ENCODE measurements at places on chromosomes 7 and 10. TPM values are rescaled to one million over a fixed set of nuclear protein-coding genes. Genes with fewer than 3 reads are reported as not detected.

PRF1 gene
- 3.2 TPM for total RNA-seq

GRCh38 chr7:5012985-5013384 is 32.7 kb upstream of the RBAK start:
- no peaks in the 10 kb centered on the region for H3K27me3 ChIP-seq
- H3K27ac ChIP-seq, result no peak overlapping the region
- peaks cover 3% of the 10 kb centered on the region for H3K36me3 ChIP-seq
- no peak overlapping the region for H3K4me3 ChIP-seq
- no peak for DNase-seq
- no peaks in the 10 kb centered on the region for H3K4me1 ChIP-seq

DNA sequence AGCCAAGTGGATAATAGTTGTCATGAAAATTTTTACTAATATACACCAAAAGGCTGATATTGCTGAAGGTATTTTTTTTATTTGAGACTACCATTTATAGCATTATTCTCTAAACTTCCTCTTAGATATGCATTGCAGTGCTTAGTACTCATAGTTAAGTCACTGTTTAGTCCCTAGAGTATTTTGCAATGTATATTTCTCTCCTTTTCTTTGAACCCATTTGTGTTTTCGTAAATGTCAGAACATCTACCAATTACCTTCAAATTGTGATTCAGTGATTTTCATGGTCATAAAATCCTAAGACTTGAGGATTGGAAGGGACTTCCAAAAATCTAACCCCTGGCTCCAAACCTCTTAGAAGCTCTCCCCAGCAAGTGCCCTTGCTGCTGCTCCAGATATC is 21.5 kb upstream of the CYP26C1 start:
- no peaks in the 10 kb centered on the region for H3K27me3 ChIP-seq
- no peaks in the 10 kb centered on the region for H3K36me3 ChIP-seq
- H3K4me1 ChIP-seq, result peaks cover 2% of the 10 kb centered on the region
- no peak for DNase-seq

TCAF2 gene
- 6.3 TPM for total RNA-seq

DNA sequence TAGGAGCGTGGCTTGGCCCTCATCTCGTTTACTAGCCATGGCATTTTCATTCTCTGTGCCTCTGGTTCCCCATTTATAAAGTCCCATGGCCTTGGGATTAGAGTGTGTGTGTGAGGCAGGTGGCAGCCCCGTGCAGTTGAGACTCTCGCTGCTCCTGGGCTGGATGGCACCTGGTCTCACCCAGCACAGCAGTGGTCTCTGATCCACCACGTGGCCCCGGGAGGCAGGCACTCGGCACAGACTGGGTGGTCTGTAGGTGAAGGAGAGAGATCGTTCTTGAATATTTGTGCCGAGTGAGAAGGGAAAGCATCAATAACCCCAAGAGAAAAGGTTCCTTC is 50.4 kb downstream of the CALML3 start:
- no peak overlapping the region for H3K27ac ChIP-seq
- H3K27me3 ChIP-seq, result no peaks in the 10 kb centered on the region
- no peaks in the 10 kb centered on the region for H3K4me1 ChIP-seq

DNA sequence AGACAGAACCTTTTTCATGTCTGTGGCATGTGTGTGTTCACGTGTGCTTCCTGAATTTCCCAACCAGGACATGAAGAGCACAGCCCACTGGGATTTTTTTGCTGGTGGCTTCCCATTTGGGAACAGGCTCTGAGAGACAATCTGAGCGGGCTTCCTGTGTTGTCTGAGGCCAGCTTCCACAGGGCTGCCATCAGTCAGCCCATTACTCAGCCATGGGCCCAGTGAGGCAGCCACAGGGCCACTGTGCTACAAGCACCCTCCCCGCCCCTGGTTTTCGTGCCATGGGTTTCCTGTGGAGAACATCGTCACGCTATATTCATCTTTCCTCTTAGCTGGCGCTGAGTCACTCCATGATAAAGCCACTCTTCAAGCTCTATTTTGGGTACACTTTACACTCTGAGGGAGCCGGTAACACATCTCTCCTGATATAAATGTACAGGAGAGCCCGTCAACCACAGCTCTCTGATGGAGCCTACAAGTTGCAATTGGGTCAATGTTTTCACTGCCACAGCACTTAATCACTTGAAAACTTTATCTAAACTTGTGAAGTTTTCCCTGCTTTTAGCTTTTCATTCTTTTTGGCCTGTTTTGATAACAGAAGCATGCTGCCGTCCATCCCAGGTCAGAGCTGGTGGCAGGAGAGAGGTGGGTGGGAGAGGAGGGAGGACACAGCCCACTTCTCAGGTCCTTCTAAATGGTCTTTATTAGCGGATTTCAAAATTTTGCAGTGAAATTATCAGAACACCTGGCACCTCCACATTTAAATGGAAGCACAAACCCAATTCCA is 96.9 kb downstream of the HIPK2 start:
- DNase-seq, result peak; percentile 87
- peak overlapping the region; percentile 95 for H3K27ac ChIP-seq
- no peaks in the 10 kb centered on the region for H3K4me1 ChIP-seq
- no peaks in the 10 kb centered on the region for H3K36me3 ChIP-seq

DNA sequence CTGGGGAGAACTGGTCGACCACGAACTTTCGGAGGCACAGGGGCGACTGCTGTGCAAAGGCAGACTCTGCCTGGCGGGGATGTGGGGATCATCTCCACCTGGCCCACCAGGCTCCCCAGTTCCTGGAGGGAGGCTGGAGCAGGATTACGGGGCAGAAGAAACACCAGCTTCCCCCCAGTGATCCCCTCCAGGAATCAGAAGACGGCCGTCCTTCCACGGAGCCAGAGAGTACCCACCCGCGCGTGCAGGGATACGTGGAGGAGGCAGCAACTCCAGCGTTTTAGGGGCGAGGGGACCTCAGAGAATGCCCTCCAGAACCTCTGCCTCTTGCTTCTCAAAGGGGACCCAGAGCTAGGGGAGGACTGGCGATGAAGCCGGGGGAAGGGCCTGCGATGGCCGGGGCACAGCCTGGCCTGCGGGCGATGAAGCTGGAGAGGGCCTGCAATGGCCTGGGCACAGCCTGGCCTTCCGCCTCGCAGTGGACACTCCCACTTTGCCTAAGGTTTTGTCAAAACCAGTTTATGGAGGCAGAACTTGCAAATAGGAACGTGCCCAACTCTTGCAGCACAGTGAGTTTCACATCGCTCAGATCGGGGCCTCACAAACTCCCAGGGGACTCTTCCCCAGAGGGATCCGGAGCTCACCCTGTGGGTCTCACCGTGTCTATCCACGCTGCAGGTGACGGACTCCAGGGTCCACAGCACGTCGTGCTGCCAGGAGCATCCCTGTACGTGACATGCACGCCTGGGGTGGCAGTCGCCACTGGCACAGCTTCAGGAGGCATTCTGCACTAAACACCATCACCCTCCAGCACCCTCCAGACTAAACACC is 77.9 kb upstream of the PDGFA start:
- DNase-seq, result peak; percentile 55
- H3K4me3 ChIP-seq, result no peak overlapping the region
- H3K4me1 ChIP-seq, result no peaks in the 10 kb centered on the region
- no peaks in the 10 kb centered on the region for H3K36me3 ChIP-seq
- H3K27ac ChIP-seq, result no peak overlapping the region
- H3K27me3 ChIP-seq, result no peaks in the 10 kb centered on the region

GRCh38 chr7:17062151-17063044 is 180.6 kb upstream of the AGR3 start:
- no peaks in the 10 kb centered on the region for H3K27me3 ChIP-seq
- no peak overlapping the region for H3K27ac ChIP-seq
- no peaks in the 10 kb centered on the region for H3K36me3 ChIP-seq
- H3K4me1 ChIP-seq, result no peaks in the 10 kb centered on the region
- no peak for DNase-seq

DNA sequence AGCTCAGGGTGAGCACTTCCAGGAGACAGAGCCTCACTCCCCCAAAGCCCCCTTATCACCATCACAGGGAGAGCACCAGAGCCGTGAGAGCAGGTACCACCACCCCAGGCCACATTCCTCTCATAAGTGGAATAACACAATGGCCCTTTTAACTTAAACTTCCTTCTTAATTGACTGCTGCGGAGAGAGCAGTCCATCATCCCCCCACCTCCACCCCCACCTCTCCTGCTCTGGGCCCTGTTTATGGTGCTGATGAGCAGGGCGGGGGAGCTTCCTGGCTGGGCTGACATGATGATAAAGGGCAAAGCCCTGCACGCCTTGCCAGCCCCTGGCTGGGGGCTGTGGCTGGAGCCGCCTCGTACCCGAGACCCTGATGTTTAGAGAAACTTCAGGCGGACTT is 81.4 kb upstream of the PODXL start:
- no peak overlapping the region for H3K27ac ChIP-seq
- H3K4me3 ChIP-seq, result no peak overlapping the region
- no peaks in the 10 kb centered on the region for H3K36me3 ChIP-seq
- H3K27me3 ChIP-seq, result no peaks in the 10 kb centered on the region

DNA sequence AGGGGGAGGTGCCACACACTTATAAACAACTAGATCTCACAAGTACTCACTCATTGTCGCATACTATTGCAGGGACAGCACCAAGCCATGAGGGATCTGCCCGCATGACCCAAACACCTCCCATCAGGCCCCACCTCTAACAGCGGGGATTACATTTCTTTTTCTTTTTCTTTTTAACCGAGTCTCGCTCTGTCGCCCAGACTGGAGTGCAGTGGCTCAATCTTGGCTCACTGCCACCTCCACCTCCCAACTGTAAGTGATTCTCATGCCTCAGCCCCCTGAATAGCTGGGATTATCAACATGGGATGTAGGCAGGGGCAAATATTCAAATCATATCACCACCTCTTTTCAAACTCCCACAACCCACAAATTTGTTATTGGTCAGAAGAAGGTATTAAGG is 76.7 kb downstream of the SKAP2 start:
- no peaks in the 10 kb centered on the region for H3K4me1 ChIP-seq
- H3K36me3 ChIP-seq, result no peaks in the 10 kb centered on the region
- no peaks in the 10 kb centered on the region for H3K27me3 ChIP-seq
- no peak overlapping the region for H3K27ac ChIP-seq

GRCh38 chr10:89351780-89352597 is 24.2 kb downstream of the IFIT3 start:
- no peak overlapping the region for H3K4me3 ChIP-seq
- no peaks in the 10 kb centered on the region for H3K36me3 ChIP-seq
- H3K27me3 ChIP-seq, result no peaks in the 10 kb centered on the region
- DNase-seq, result no peak
- no peaks in the 10 kb centered on the region for H3K4me1 ChIP-seq

DNA sequence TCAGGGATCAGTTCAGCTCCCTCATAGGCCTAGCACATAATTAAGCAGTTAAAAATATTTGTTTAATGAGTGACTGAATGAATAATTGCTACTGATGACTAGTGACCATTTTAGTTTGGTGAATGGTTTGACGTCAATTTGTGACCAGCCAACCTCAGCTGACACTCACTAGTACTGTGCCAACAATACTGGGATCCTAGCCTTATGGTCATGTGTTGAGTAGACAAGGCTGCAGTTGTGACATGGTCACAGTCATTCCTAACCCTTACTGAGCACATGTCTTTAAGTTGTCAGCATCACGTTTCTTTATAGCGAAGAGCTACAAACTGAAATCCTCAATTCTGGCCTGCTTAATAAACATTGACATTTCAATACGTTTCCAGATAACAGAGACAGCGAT is 86.9 kb upstream of the SLC26A5 start:
- DNase-seq, result no peak
- no peaks in the 10 kb centered on the region for H3K27me3 ChIP-seq
- no peaks in the 10 kb centered on the region for H3K4me1 ChIP-seq
- H3K36me3 ChIP-seq, result no peaks in the 10 kb centered on the region
- no peak overlapping the region for H3K4me3 ChIP-seq

GRCh38 chr7:101162551-101163278 is 2.7 kb downstream of the VGF start:
- H3K4me1 ChIP-seq, result no peaks in the 10 kb centered on the region
- H3K27me3 ChIP-seq, result peaks cover 11% of the 10 kb centered on the region
- DNase-seq, result no peak

GBX1 gene
- total RNA-seq, result not detected

All from aorta (tissue), 5 donors.